ENCODE measurements at places on chromosomes 4 and X. TPM values are rescaled to one million over a fixed set of nuclear protein-coding genes. Genes with fewer than 3 reads are reported as not detected.

DNA sequence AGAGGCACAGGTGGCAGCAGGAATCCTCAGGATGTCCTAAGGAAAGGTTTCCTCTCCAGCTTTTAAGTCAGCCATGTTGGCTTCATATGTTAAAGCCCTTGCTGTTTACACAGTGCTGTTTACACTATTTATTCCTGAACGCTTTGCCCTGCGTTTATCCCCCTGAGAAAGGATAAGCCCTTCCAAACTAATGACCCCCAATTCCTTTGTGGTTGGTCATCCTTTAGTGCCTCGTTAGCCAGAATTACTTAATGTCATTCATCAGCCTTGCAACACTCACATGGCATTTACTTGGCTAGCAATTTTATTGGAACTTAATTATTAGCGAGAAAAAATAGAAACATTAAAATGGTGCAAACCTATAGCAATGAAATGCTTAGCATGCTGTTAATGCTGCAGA, 23.8 kb downstream of the VCX2 start:
- no peak for DNase-seq

FRMPD3 gene
- not detected for total RNA-seq

- DNase-seq: no peak
Measured at GRCh38 chr4:25860586-25861279, 2.1 kb downstream of the SEL1L3 start.

F8A1 gene
- total RNA-seq: 51.0 TPM

SCML1 gene
- 6.1 TPM for total RNA-seq

GRCh38 chr4:185709802-185710486, 102.0 kb downstream of the SORBS2 start:
- no peak for DNase-seq

GRCh38 chrX:9730752-9731151, 34.9 kb downstream of the GPR143 start:
- DNase-seq: no peak

All from activated CD8-positive, alpha-beta T cell treated with anti-CD3 and anti-CD28 coated beads, Interleukin-2, amount 10 ng/mL, durations not matched to agents 7 days and 5 days (primary cell).